ENCODE measurements at places on chromosomes 11 and 22.

DNA sequence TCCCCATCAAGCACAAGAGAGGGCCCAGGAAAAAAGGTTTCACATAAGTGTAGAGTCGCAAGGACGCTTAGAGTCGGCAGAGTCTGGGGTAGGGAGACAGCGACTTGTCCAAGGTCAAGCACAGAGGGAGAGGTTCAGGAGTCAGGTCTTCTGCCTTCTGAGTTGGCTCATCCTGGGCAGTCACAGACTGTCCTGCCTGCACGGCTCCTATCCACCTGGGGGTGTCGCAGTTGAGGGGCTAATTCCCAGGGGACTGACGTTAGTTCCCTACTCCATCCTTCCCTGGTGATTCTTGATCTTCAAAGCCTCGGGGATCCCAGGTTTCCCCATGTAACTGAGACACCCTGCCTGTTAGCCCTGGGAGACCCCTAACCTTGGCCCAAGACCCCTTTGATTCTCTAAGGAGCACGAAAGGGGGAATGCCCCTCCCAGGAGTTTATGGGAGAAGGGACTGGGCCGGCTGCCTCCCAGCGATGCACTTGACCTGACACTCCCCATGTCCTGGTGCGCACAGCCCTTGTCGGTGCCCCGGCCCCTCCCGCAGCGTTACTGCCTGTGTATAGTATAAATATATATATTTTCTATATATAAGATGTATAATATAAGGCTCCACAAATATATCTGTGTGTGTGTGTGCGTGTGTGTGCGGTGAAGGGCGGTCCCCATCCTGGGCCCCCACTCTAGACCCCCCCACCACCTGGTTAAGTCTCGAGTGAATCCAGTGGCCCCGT is 14.7 kb upstream of the TAB1 start:
- no peak for DNase-seq

- no peak for DNase-seq
Observed at GRCh38 chr11:47485107-47485506, 36.2 kb upstream of the RAPSN start.

DNA sequence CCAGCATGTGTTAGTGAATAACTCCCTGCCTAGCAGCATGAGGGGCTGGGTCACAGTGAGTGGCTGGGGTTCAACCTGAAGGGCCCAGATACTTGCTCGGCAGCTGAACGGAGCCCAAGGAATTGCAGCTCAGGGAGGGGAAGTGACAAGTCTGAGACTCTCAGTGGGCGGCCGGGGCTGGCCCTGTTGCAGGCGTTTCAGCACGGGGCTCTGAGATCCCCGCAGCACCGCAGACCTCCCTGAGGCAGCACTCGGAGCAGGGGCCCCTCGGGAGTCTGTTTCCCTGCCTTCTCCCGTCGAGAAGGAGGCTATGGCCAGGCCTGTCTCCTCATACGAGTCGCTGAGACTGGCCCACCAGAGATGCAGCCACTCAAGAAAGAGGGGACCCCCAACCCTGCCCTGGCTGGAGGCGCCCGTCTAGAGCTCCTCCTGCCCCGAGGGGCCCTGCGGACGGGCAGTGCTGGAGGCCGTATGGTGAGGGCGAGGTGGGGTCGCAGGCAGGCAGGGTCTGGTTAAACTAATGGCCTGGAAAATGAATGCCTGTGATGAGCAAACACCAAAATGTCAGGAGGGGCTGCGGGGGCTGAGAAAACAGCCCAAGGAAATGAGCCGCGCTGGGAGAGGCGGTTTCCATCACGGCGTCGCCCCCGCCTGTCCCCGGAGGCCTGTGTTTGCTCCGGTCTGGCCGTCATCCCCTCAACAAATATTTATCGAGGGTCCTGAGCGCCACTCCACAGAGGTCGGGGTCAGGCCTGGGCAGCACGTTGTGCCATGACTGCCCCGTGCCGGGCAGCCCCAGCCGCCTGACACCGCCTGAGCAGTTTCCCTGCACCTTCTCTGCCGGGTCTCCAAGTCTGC is 9.3 kb downstream of the TSSC4 start:
- DNase-seq: no peak

DNA sequence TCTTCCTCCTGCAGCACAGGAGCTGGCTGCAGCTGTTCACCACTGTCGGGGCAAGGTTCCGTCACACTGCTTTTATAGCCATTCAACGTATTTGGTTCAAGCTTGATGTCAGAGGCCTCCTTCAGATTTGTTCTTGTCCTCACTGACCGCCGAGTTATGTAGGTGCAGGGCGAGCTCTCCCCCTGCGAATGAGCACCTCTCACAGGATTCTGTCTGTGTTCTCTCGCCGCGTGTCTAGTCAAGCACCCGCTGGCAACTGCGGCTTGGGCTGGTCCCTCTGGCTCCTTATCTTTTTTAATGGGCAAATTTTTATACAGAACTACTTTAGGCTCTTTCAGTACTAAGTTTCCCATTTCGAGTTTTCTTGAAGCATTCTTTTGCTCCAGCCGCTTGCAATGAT is 37.4 kb upstream of the CHKA start:
- DNase-seq: no peak

DNA sequence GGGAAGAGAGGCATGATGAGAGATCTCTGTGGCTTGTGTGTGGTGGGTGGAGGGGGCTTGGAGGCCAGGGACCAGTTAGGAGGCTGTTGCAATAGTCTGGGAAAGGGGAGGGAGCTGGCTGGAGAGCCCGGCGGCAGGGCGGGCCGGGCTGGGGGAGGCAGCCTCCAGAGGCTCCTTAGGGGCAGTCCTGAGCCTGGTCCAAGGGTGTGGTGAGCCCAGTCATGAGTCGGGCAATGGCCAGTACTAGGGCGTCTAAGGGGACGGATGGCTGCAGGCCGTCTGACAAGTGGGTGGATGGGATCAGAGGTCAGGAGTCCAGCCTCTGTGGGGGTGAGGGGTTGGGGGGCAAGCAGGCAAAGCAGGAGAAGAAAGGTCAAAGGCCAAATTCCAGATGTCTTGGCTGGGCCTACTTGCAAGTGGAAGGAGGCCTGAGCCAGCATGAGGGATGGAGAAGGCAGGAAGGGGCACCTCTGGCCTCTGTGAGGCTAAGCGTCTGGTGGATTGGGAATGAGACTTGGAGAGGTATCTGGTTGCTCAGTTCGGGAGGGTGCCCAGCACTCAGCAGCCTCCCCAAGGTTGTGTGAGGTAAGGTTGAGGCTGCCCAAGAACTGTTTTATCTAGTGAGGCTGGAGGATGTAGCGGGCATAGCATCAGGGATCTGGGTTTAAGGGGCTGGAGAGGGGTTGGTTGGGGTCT is 6.0 kb upstream of the CD248 start:
- DNase-seq: no peak

DNA sequence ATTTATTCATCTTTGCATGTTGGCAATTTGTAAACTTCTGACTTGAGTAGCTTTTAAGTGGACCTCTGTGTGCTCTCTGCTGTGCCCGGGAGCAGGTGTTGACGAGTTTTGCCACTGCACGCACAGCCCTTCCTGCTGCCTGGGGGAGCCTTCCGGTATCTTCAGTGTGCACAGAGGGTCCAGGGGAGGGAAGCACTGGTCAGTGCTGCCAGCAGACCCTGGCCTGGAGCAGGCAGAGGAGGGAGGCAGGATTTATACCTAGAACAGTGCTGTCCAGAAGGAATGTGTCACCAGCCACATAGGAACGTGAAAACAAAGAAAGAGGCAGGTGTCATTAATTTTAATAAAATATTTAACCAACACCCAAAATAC is 403.6 kb downstream of the TBC1D22A start:
- no peak for DNase-seq

DNA sequence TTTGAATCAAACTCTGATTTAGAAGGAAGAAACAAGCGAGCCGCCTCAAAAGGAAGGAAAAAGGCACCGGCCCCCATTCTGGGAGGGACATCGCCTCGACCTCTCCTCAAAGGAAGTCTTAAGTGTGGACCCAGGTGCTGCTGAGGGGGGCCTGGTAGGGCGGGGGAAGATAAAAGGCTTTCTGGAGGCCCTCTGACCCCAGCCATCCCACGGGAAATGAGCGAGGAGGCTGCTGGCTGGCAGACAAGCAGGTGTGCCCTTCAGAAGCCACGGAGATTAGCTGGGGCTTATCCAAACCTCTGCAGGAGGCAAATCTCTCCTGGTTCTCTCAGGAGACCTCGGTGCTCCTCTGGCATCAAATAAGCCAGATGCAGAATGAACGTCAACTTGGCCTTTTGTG is 171.4 kb upstream of the BLID start:
- no peak for DNase-seq

DNA sequence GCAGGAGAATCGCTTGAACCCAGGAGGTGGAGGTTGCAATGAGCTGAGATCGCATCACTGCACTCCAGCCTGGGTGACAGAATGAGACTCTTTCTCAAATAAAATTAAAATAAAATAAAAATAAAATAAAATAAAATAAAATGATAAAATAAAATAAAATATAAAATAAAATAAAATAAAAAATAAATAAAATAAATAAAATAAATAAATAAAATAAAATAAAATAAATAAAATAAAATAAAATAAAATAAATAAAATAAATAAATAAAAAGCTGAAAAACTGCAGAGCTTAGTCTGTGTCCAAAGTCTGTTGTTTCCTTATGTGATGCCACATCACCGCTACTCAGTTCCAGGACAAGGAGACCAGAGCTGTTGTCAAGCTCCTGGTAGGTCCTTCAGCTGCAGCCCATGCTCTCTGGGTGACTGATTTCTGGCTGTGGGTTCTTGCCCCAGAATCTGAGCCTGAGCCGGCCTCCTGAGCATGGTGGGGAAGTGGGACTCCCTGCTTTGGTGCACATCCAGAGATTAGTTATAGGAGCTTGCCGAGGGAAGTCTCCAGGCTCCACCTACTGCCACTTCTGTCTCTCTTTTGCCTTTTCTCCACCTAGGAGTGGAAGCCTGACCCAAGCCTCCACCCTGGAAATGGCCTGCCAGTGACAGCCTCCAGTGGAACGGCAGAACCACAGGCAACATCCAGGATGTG is 31.3 kb upstream of the ADA2 start:
- DNase-seq: no peak

DNA sequence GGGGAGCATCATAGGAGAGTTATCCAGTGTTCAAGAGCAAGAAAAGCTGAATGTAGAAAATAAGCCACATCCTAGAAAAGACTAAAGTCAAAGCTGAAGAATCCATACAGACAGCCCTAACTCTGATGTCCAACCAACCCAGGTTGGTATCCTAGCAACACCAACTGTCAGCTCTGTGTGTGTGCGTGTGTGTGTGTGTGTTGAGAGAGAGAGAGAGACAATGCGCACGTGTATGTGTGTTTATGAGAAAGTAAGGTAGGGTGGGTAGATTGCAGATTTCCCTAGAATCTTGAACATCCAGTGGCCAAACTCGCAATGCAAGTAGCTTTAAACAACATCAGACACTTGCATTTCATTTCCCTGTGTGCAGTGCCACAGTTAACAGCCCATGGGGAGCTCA is 274.9 kb downstream of the FAM181B start:
- no peak for DNase-seq

- DNase-seq: no peak
Observed at GRCh38 chr11:105867742-105868141, 154.3 kb downstream of the MSANTD4 start.

- DNase-seq: peak; percentile 57
Observed at GRCh38 chr11:3950996-3951660, 95.7 kb downstream of the STIM1 start.

- DNase-seq: peak; percentile 15
Observed at GRCh38 chr11:86800076-86800959, at the start of gene PRSS23. PRSS23 (plus strand) TSS chr11:86800542; CDS start chr11:86807644, 7,102 bp downstream.

GRCh38 chr11:31863170-31863832 is 52.2 kb upstream of the PAX6 start:
- peak; percentile 80 for DNase-seq

- no peak for DNase-seq
Observed at GRCh38 chr11:34238533-34238932, 119.3 kb downstream of the ABTB2 start.

DNA sequence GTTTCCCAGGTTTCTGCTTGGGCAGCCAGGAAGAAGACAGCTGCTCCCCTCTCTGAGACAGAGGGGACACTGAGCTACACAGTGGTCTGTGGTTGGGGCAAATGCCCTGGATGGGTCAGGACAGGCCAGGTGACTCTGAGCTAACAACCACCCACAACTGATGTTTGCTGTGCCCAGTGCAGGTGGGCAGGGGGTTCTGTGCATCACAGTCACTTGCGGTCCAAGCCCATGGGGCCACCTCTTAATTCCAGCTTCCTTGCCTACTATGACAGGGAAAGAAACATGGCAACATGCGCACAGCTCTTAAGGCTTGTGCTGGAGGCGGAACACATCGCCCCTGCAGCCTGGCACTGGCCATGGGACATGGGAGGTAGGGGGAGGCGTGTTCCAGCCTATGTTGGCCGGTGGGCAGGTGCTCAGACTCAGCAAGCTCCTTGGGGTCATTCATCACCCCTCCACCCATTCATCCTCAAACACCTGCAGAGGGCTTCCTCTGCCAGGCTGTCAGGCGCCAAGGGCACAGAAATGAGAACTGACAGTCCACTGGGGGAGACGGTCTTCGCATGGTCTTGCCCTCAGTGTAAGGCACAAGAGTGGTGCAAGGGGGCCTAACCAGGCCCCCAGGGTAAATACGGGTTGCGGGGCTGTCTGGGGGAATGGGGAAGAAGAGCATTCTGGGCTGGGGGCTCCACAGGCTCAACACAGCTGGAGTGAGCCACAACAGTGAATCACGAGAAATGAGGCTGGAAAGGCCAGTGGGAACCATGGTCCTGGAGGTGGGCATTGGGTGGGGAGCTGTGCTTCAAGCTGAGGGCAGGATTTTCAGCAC is 55.6 kb downstream of the ARFGAP3 start:
- DNase-seq: no peak

- peak; percentile 5 for DNase-seq
Observed at GRCh38 chr22:24001314-24001713, 3.9 kb downstream of the GSTT4 start.

DNA sequence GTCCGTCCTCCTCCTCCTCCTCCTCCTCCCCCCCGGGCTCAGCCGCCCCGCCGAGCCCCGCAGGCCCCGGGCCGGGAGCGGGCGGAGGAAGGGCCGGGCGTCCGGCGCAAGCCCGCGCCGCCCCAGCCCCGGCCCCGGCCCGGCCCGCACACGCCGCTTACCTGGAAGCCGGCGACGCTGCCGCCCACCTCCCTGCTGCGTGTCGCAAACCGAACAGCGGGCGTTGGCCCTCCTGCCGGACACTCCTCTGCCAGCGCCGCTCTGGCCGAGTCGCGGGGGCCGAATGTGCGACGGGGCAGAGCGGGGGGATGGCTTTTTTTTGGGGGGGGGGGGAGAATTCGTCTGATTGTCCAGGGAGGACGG is 1.1 kb downstream of the IGF2 start:
- no peak for DNase-seq

- peak; percentile 11 for DNase-seq
Observed at GRCh38 chr11:27596388-27596787, 89.8 kb upstream of the LIN7C start.

- DNase-seq: no peak
Observed at GRCh38 chr11:85673393-85673792, 8.5 kb upstream of the CREBZF start.

- DNase-seq: no peak
Observed at GRCh38 chr11:72703267-72704008, 29.2 kb upstream of the PDE2A start.

- DNase-seq: no peak
Observed at GRCh38 chr22:46085828-46086576, 64.3 kb upstream of the PPARA start.
